ENCODE measurements at places on chromosomes 11 and 22.

DNA sequence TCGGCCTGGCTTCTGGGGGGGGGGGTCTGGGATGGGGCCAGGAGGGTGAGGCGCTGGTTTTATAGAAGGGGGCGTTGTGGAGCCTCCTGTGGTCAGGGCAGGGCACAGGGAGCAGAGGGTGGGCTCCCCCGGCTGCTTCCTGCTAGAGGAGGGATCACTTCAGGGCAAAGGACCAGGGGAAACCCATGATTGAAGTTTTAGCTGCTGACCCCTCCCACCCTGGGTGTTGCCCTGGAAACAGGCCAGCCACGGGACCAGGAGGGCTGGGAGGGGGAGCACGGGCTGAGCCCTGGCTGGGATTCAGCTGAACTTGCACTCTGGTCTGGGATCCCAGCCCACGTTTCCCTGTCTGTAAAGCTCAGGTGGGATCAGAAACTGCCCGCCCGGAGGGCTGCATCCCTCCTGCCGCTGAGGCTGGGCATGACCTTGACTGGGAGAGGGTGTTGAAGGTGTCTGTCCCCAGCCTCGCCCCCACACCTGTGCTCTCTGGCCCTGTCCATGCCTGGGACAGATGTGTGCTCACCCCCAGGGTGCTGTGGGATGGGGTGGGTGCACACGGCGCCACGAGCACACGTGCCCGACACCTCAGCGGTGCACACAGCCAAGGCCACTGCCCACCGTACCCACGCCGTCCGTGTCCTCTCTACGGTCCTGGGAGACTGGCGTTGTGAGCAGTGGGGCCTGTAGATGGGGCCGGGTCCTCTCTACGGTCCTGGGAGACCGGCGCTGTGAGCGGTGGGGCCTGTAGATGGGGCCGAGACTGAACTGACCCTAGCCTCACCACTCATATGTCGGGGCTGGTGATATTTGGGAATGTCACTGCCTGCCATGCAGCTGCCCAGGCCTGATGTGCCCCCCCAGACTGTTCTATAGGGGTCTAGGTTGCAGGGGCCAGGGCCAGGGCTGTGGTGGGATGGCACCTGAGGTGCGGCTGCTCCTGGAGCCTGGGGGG, 2.3 kb downstream of the TSPAN4 start:
- DNase-seq: peak; percentile 75

DNA sequence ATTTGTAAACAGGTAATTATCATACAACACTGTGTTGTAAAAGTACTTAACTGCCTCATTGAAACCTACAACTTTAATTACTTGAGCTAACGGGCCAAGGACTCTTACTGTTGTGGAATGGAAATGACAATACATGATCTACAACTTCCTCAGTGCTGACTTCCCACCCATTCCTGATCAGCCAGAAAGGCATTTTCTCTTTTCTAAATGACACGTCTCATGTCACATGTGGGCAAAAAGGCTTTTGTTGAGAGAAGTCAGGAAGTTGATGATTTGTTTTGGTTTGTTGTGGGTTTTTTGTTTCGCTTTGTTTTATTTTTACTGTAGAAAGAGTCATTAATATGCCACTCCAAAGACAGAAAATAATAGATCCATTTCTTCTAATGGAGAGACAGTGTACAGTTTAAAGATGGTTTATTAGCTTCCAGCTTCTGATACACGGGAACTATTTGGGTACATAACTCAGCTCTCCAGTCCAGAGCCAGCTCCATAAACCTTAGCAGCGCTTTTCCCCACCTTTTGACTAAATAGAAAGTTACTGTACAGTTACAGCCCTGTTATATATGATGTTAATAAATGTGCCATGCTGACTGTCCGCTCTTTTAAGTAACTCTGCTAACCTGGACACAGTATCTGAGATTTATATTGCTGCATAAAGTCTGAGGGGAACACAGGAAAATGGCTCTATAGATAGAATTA, 509.4 kb upstream of the API5 start:
- peak; percentile 16 for DNase-seq

- no peak for DNase-seq
Measured at GRCh38 chr11:66126064-66126463, 56.0 kb downstream of the PACS1 start.

- peak; percentile 57 for DNase-seq
Measured at GRCh38 chr11:66386171-66387069, 14.9 kb upstream of the SLC29A2 start.

DNA sequence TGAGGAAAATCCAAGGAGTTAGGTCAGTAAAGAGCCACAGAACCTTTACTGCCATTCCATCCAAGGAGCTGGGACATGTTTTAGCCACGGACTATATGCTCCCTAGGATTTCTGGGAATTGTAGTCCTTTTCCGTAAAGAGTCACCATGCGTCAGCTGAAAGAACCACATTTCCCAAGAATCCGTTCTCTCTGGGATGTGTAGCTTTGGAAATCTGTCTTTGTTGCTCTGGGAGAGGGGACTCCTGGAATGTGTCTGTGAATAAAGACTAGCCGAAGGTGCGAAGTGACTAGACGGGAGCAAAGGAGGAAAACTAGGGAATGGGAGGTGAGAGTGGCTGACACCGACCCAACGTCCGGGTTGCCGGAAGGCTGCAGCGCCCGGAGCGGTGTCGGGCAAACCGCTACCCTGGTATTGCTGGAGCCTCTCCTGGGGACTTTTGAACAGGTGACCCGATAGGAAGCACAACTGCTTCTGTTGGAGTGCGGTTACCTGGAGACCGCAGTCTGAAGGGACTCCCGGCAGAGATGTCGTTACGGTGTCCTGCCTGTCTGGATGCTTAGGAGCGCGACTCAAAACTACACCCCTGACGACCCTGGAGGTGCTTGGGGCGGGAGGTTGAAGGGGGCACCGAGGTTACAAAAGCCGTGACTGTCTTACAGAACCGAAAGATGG, at the start of gene IFTAP:
Gene IFTAP (plus strand): TSS at position 187 of the 674 bp plus-strand sequence. CDS start 15,602 bp downstream, outside the sequence.
- DNase-seq: peak; percentile 88

GRCh38 chr11:27705873-27706820, 5.9 kb upstream of the BDNF start:
- DNase-seq: peak; percentile 67

DNA sequence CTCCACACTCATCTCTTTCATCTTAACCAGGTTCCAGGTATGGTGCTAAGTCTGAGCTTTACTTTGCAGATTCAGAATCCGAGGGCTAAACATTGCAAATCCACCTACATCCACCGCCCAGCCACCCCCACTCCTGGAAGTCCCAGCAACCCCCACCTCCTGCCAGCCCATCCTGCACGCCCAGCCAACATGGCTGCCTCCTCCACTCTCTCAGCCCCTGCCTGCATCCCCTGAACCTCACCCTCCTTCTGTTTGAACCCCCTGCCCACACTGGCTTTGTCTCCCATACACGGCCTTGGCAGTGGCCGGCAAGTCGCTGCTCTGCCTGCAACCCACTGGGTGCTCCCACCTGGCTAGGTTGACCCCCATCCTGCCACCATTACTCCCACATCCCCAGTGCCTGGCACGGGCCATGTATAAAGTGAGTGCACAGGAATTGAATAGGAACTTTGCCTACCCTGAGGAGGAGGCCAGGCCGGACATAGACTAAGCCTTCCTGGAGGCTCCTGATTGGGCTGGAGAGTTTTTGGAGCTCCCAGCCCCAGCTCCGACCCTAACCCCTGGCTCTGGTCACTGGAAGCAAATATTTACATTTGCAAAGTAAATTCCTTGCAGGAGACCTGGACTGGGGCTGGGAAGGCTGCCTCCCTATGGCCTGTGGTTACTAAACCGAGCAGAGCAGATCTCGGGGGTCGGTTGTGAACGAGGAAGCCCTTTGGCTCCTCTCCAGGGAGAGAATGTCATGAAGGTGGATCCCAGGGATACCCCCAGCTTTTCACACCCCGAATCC, 14.4 kb downstream of the EMID1 start:
- peak; percentile 59 for DNase-seq

- DNase-seq: no peak
Measured at GRCh38 chr22:43850529-43850928, 11.8 kb downstream of the SULT4A1 start.

DNA sequence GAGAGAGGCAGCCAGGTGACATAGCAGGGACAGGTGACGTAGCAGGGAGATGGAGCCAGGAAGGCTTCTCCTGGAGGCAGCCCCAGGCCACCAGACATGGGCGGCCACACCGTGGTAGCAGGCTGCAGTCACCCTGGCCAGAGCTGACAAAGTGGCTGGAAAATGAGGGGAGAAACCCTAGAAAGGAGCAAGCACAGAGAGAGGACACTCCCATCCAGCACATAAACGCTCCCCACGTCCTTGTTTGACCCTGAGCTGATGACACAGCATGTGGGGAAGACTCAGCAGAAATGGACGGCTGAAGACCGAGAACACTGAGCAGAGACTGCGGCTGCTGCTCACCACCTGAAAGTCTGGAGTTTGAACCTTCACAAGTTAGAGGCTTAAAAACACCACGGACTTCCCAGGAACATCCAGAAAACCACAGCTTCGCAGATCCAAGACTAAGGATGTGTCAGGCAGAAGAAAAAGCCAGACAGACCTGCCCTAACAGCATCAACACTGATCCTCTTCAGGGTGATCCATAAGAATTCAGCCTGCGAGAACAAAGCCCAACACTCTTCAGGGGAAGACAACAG, 28.7 kb downstream of the DRD4 start:
- no peak for DNase-seq

- DNase-seq: peak; percentile 64
Measured at GRCh38 chr22:42673898-42674401, 24.8 kb upstream of the CYB5R3 start.

GRCh38 chr22:35630387-35630793, 13.3 kb upstream of the MB start:
- peak; percentile 42 for DNase-seq

GRCh38 chr22:46390652-46391301, 55.3 kb downstream of the TRMU start:
- no peak for DNase-seq

DNA sequence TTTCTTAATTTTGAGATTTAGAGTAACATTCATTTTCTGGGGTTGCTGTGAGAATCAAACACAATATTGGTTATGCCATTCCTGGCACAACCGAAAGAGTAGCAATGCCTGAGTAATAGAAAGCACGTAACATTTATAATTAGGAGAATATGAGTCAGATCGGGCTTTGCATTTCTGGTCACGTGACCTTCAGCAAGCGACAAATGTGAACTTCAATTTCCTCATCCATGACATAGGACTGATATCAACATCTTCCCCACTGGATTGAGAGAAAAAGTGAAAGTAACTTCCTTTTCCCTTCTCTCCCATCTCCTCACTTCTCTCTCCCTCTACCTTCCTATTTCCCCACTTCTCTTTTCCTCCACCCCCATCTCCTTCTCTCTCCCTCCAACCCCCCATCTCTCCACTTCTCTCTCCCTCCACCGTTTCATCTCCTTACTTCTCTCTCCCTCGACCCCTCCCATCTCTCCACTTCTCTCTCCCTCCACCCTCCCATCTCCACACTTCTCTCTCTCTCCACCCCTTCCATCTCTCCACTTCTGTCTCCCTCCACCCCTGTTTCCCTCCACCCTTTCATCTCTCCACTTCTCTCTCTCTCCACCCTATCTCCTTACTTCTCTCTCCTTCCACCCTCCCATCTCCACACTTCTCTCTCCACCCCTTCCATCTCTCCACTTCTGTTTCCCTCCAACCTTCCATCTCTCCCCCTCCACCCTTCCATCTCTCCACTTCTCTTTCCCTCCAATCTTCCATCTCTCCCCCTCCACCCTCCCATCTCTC, 33.5 kb upstream of the CAT start:
- no peak for DNase-seq

- peak; percentile 88 for DNase-seq
Measured at GRCh38 chr22:39559456-39560105, 11.0 kb upstream of the CACNA1I start.

GRCh38 chr11:2314525-2315394, 12.9 kb downstream of the TSPAN32 start:
- no peak for DNase-seq

DNA sequence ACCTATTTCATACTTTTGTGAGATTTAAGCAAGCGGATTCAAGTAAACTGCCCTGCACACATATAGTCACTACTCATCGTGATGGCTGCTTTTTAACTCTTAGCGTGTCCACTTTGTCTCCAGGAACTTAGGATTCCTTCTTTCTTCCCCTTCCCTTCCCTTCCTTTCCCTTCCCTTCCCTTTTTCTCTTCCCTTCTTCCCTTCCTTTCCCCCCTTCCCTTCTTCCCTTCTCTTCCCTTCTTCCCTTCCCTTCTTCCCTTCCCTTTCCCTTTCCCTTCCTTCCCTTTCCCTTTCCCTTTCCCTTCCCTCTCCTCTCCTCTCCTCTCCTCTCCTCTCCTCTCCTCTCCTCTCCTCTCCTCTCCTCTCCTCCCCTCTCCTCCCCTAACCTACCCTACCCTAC, 65.9 kb downstream of the LIF start:
- DNase-seq: no peak

- DNase-seq: no peak
Measured at GRCh38 chr11:77151804-77152509, 23.9 kb downstream of the MYO7A start.

- DNase-seq: no peak
Measured at GRCh38 chr11:93209466-93209865, 11.7 kb upstream of the SLC36A4 start.

- peak; percentile 44 for DNase-seq
Measured at GRCh38 chr11:19242179-19242932, 1.6 kb upstream of the E2F8 start.

GRCh38 chr11:101010899-101011298, 118.7 kb downstream of the PGR start:
- peak; percentile 33 for DNase-seq

DNA sequence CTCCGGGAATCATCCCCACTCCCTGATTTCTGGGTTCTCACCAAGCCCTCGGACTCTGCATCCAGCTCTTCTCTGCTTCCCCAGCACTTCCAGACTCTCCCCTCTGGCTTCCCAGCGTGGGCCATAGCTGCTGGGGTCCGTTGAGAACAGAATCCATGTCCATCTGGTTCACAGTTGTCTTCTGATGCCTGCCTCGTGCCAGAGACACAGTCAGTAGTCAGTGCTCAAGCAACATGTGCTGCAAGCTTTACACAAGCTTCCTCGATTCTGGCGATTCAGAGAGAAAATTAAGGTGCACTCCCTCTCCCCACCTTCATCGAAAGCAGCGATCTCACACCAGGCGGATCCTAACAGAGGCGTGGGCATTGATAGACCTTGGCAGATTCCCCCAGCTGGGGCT, 495.5 kb downstream of the TBC1D22A start:
- DNase-seq: no peak

- peak; percentile 23 for DNase-seq
Measured at GRCh38 chr11:86515297-86516094, 140.8 kb downstream of the CCDC81 start.

- no peak for DNase-seq
Measured at GRCh38 chr11:85863855-85864254, 8.7 kb downstream of the CCDC83 start.
